ENCODE measurements at places on chromosomes 6 and 20.
A peak's percentile ranks its signal among the peaks of the same experiment; 100 is the strongest.

DNA sequence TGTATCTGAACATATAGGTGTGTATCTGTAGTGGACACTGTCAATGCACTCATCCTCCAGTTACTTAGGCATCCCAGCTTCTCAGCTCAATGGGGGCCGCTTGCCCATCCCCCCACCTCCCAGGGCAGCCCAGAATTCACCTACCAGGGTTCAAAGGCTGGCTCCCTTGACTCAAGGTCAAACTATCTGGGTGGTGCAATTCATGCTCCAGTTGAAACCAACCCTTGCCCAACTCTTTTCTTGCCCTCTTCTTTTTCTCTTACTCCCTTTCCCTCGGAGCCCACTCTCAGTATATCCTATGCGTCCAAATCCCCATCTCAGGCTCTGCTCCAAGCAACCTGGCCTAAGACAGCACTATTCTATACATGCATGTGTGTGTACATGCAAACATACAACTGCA, 127.4 kb downstream of the BCAS1 start:
- no peak for DNase-seq

DNA sequence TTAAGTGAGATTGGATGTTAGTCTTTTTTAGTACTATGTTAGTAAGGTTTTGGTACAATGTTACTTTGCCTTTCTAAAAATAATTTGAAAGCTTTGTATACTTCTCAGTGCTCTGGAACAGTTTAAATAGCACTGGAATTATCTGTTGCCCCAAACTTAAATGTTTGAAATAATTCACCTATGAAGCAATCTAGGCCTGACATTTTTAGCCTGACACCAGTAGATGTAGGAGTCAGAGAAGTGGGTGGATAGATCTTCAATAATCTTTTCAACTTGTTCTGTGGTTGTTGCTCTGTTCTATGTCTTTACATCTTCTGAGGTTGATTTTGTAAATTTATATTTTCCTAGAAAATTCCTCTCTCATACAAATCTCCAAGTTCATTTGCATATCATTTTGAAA, 103.1 kb upstream of the ADGRF1 start:
- DNase-seq: no peak

- peak; percentile 43 for DNase-seq
Observed at GRCh38 chr6:10720265-10720959, 2.5 kb upstream of the TMEM14C start.

DNA sequence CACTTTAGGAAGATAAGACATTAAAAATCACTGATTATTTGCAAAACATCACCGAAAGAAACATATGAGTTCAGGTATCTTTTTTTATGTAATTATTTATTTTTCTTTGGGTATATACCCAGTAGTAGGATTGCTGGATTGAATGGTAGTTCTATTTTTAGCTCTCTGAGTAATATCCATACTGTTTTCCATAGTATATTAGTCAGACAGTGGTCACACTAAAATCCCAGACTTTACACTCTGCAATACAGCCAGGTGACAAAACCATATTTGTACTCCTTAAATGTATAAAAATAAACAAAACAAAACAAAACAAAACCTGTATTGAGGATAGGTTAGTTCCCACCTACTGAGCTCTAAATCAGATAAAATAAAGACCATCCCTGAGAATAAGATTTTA, 1024.3 kb upstream of the EYS start:
- DNase-seq: no peak

- no peak for DNase-seq
Observed at GRCh38 chr20:53748176-53748575, 154.5 kb upstream of the ZNF217 start.

GRCh38 chr20:4956200-4956810, 45.0 kb downstream of the SLC23A2 start:
- no peak for DNase-seq

DNA sequence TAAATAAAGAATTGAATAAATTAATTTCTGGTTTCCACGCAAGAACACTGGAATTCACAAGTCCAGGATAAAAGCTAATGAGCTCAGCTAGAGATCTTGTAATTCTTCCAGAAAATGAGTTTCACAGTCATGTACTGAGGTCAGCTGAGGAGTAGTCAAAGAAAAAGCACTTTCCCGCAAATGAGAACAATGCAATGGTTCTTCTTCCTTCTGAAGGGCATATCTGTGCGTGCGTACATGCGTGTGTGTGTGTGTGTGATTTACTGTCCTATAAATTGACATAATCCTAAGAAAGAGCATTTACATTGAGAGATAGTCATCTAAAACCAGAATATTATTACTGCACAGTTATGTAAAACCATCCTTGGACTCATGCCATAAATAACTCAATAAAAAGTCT, 968.9 kb upstream of the EYS start:
- DNase-seq: no peak

GRCh38 chr6:130367767-130368166, 1.9 kb downstream of the TMEM200A start:
- no peak for DNase-seq

DNA sequence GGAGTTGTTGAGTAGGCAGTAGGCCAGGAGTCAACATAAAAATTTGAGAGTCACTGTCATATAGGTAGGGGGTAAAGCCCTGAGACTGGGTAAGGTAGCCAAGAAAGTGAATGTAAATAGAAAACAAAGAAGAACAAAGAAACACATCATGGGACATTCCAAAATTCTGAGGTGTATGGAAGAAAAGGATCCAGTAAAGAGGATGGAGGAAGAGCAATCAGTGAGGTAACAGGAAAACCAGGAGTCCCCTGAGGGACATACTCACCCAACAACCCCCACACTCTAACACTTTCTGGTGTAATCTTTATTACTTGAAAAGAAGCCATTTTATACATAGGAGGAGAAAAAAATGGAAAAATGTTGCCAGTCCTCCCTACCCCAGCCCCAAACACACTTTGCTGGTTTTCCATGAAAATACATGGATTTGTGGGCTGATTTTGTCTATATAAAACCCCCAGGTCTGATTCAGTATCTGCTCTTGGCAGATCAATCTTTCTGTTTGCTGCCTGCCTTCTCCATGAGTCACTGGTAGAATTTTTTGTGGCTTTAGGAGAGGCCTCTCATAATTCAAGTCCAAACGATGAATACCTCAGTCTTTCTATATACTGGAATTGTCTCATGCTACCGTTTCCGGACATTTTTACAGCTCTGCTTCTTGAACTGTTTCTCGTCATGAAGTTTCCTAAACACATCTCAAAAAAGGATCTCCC, 271.4 kb upstream of the MAN1A1 start:
- DNase-seq: no peak

DNA sequence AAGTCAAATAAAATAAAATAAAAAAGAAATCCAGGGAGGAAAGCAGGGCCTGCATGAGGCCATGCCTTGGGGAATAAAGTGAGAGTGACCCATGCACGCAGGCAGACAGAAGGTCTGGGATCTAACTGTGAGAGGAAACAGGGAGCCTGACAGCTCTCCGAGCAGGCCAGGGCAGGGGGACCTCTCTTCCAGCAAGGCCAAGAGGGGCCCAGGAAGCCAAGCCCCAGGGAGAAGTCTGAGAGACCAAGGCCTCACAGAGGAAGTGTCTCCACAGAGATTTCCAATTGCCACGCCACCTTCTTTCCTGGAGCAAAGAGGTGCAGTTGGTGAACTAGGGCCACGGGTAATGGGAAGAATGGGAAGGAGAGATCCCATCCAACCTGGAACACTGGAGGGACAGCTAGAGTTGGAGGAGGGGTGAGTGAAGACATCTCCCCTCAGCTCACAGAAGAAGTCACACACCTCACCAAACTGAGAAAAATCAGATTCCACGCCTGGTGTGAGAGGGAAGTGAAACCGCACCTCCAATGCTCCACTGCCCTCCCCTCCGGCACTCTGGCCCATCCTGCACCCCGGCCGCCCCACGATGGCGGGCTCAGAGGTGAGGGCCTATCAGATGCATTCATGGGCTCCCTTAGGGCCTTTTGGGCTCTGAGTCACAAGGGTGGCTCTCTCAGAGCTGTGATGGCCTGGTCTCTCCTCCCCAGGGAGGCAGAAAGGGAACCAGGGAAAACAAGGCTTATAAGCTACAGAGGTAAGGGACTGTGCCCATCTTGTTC, 25.1 kb upstream of the TAF8 start:
- no peak for DNase-seq

GRCh38 chr6:119768201-119768600, 418.6 kb upstream of the MAN1A1 start:
- no peak for DNase-seq

GRCh38 chr6:156844089-156844488, 66.9 kb downstream of the ARID1B start:
- DNase-seq: no peak

GRCh38 chr20:20466341-20466879, 98.5 kb downstream of the INSM1 start:
- no peak for DNase-seq

DNA sequence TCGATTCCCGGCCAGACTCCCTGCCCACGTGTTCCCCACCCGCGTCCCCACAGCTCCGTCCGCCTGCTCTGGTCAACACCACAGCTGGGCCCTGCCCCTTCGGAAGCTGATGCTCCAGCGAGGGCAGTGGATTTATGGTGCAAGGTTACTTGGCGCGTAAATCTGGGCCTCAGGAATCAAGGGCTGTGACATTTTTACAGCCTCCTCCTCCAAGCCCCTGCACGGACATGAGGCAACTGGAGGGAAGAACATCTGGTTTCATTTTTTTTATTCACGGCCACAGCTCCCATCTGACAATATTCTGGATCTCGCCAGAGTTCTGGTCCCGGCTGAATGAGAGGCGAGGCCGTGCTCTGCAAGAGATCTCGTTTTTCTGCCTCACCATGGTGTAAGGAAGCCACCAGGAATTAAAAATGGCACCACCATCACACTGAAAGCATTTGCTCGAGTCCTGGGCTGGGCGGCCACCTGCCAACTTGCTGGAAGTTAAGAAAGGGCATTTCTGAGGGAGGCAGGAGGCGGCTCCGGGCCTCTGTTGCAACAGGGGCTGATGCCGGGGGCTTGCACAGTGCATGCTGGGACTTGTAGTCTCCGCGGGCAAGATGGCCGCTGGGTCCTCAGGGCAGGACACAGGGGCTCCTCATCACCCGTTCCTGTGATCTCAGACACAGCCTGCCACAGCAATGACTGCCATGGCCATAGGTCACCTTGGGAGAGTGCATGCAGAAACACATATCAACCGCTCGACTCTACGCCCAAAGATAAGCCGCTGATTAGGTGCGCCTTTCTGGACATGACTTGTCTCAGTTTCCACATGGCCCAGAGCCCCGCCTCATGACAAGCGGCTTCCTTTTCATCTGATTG, 148.5 kb downstream of the LY86 start:
- no peak for DNase-seq

DNA sequence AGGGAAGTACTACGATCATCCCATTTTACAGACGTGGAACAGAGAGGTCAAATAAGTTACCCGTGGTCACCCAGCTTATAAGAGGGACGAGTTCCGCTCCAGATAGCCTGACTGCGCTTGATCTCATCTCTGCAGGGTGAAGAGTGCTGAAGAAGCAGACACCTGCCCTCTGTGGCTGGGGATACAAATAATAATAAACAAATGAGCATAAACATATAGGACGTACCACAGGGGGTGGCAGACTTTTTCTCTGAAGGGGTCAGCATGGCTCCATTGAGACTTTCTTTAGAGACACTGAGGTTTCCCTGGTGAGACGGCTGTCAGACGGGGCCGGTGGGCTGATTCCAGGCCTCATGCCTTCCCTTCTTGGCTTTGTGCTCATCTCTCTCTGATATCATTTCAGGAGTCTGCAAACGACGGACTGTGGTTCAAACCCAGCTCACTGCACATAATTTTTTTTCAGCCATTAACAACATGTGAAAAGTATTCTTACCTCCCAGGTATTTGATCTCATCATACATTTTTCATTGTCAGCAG, 47.1 kb downstream of the IRF4 start:
- DNase-seq: no peak

DNA sequence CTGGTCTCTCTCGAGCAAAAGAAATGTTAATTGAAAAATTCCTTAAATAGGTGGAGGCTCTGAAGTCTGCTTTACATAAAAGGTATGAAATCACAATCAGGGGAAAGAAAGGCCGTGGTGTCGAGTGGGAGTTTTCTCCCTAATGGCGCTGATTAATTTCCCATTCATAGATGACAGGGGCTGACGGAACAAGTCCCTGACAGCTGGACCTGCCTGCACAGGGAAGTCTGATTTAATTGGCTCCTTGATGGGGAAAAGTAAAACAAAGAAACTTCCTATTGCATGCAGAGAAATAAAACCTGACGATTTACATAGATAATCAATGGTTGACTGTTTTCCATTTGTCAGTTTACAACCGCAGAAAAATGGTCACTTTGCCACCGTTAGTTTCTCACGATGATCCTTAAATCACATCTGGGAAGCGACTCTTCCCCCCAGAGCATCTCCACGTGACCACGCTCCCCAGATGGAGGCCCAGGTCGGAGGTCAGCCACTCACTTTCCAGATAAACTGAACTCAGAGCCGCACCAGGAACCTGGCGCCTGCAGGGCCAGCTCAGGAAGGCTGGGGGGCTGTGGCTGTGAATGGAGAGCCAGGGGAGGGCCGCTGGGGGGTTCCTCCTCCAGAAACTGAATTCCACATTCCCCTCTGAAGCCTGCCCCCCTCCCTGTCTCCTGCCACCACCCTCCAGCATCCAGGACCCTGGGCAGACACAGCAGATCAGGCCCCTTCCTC, 55.3 kb downstream of the DLL1 start:
- no peak for DNase-seq

GRCh38 chr6:56581296-56581925, 61.3 kb downstream of the DST start:
- no peak for DNase-seq

GRCh38 chr6:11226005-11226404, 6.5 kb downstream of the NEDD9 start:
- no peak for DNase-seq

GRCh38 chr20:58839474-58839874, 11.2 kb downstream of the GNAS-AS1 start:
- DNase-seq: no peak

DNA sequence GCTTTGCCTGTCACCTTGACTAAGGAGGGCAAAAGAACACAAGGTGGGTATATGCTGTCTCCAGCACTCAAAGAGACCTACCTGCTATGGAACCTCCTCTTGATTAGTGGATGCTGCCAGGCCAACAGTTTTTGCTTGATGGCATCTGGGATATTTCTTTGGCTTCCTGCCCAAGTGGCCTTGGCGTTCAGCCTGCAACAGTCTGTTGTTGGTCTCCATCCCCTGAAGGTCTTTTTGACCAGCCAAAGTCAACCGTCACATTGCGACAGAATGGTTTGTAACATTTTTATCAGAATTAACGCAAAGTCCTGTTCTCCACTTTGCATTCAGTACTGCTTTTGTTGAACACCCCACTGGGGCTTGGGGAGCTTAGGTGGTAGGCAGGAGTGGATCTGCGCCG, 37.1 kb downstream of the SERPINB1 start:
- DNase-seq: no peak

- DNase-seq: no peak
Observed at GRCh38 chr20:53678315-53678989, 84.8 kb upstream of the ZNF217 start.

- no peak for DNase-seq
Observed at GRCh38 chr6:111258615-111259088, 171.3 kb downstream of the SLC16A10 start.

GRCh38 chr6:47147836-47148344, 105.8 kb upstream of the ADGRF1 start:
- no peak for DNase-seq

- no peak for DNase-seq
Observed at GRCh38 chr20:58573986-58574385, 58.8 kb upstream of the APCDD1L start.
